ENCODE measurements at places on chromosomes 12 and 14.

- no peak for DNase-seq
These were observed 41.6 kb downstream of the NFKBIA start for GRCh38 chr14:35362911-35363374.

- no peak for DNase-seq
These were observed 153.7 kb downstream of the PCNX1 start for GRCh38 chr14:71060825-71061455.

DNA sequence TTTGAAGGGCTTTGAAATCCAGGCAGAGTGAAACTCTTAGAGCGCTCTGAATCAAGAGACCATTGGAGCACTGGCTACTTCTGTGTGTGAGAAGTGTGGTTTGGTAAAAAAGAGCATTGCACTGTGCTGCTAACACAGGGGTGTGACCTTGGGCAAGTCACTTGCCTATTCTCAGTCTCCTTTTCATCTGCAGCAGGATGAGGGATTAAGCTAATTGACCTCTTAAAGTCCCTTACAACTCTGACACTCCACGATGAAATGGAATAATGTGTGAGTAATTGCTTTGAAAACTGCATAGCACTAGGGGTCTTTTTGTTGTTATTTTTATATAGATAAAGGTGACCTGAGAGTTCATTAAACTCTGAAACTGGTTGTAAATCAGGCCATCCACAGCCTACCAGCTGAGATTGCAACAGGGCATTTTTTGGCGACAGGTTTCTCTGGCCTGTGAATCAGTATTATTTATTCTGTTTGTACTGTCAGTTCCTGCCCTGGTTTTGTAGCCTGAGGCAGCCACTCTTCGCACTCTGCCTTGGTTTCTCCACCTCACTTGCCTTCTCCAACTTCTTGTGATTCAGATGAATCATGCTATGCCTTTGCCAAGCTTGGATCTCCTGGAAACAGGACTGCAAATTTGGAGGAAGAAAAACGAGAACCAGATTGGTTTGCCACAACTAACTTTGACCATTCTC, 159.9 kb upstream of the PARP11 start:
- no peak for DNase-seq

DNA sequence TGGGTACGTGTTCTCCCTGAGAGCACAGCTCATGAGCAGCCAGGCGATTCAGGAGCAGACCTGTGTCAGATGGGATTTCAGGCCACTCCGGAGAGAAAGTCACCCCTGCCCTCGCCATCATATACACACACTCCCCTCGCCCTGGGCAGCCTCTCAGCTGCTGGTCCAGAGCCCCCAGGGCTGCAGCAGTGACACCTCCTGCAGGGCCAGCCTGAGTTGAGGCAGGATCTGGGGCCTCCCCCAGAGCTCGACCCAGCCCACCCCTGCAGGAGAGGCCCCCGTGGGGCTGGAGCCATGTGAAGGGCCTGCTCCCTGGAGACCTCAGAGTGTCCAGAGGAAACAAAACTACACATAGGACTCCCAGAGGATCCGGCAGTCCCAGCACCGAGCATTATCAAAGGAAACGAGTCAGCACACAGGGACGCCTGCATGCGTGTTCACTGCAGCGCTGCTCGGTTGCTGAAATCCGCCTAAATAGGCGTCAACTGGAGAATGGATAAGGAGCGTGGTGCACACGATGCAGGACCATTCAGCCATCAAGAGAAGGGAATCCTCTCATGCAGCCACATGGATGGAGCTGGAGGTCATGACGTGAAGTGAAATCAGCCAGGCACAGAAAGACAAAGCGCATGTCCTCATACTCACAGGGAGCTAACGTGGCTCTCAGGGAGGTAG, 104.0 kb downstream of the TNFAIP2 start:
- no peak for DNase-seq

DNA sequence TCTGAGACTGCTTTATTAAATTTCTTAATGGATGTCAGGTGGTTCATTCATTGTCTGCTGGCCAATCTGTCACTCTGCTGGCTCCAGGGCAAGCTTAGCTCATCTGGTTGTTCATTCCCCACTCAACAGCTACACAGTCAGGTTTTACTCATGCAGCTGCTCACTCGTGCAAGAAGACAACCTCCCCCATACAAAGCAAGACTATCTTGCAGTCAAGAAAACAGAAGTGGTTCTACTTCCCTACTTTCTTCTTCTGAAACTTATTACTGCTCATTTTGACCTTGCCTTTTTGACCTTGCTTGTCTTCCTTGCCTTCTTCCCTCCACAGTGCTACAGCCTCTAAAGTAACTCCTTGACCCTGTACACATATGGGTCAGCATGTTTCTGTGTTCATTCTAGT, 277.9 kb downstream of the SSPN start:
- DNase-seq: no peak

DNA sequence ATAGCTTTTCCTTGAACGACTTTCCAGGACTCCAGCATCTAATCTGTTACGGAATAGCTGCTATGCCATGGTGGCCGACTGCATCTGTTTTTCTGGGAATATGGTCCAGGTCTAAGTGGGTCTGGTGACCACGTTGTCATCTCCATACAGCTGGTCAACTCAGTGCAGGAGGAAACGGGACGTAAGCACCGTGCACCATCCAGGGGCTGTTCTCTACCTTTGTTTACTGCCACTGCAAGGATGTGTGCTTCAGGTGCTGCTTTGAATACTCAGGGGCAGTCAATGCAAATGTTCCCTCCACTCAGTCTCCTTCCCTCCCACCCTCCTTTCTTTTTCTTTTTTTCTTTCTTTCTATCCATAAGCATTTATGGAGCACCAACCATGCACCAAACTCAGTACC, 648.2 kb downstream of the VRK1 start:
- no peak for DNase-seq

DNA sequence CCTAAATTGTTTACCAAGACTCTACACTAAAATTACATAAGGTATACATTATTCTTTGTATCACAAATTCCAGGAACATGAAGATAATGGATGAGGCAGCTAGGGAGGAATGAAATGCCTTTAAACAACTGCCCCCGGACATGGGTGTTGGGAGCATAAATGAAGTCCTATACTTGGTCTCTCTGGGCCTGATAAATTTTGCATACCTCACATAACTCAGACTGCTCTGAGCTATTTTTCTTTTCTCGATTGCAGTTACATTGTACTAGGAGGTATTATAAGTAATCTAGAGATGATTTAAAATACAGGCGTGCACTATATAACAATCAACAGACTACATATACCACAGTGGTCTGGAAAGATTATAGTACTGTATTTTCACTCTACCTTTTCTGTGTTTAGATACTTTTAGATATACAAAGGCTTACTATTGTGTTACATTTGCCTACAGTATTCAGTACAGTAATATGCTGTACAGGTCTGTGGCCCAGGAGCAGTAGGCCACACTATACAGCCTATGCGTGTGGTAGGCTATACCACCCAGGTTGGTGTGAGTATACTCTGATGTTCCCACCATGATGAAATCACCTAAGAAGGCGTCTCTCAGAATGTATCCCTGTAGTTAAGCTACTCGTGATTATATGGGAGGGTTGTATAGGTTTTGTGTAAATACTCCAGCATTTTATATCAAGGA, 14.3 kb downstream of the FNTB start:
- DNase-seq: no peak

DNA sequence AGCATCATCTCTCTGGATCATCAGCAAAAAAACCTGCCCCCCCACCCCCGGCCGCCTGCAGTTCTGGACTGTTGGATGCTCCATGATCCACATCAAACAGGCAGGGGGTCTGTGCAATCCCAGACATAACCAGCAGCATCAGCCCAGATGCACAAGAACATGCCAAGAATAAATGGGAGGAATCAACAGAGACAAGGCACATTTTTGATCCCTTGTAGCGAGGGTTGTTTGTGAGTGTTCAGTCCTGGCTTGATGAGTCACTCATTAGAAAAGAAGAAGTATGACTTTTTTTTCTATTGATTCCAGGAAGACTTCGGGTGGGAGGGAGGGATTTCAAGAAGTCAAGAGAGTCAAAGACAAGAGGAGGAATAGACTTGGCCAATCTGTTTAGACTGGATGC, 244.2 kb downstream of the KSR2 start:
- no peak for DNase-seq

DNA sequence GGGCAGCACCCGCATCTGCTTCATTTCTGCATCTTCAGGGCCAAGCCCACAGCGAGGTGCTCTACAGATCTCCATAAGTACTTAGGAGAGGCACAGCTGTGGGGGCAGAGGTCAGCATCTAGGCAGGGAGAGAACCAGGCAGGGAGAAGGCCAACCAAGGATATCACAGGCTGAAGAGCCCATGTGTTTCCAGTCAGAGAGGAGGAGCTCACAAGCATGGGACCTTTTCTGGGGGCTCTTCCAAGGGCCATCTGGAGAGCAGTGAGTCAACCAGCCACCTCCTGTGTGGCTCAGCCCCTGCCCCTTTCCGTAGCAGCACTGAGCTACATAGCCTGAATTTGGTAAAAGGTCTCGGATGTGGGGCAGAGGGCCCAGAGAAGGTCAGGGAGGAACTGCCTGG, 78.5 kb downstream of the ARL6IP4 start:
- DNase-seq: peak; percentile 63

DNA sequence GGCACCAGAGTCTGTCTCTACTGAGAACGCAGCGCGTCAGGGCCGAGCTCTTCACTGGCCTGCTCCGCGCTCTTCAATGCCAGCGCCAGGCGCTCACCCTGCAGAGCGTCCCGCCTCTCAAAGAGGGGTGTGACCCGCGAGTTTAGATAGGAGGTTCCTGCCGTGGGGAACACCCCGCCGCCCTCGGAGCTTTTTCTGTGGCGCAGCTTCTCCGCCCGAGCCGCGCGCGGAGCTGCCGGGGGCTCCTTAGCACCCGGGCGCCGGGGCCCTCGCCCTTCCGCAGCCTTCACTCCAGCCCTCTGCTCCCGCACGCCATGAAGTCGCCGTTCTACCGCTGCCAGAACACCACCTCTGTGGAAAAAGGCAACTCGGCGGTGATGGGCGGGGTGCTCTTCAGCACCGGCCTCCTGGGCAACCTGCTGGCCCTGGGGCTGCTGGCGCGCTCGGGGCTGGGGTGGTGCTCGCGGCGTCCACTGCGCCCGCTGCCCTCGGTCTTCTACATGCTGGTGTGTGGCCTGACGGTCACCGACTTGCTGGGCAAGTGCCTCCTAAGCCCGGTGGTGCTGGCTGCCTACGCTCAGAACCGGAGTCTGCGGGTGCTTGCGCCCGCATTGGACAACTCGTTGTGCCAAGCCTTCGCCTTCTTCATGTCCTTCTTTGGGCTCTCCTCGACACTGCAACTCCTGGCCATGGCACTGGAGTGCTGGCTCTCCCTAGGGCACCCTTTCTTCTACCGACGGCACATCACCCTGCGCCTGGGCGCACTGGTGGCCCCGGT, at the start of gene PTGDR:
Gene PTGDR, plus strand, starts transcription at position 198 of the 778 bp plus-strand sequence. Its CDS starts 117 bp downstream, at position 315.
- no peak for DNase-seq

DNA sequence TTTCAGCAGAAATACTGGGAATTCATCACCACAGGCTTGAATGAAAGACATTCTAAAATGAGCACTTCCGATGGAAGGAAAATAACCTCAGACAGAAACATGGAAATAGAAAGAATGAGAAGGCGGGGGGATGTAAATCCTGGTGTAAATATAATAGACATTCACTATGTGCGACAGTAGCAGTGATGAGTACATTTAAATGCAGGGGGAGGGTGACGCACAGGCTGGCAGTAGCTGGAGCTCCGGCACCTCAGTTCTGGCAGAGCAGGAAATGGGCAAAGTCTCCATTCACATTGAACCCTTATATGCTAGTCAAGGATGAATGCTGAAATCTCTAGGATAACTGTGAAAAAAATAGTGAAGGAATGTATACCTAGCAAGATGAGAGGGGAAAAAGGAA, 172.7 kb upstream of the C14orf180 start:
- no peak for DNase-seq

GRCh38 chr12:49941556-49942511, 8.7 kb upstream of the AQP2 start:
- no peak for DNase-seq

GRCh38 chr12:113298861-113299545, 35.9 kb downstream of the SLC8B1 start:
- no peak for DNase-seq

- DNase-seq: peak; percentile 14
These were observed 46.9 kb downstream of the DUSP6 start for GRCh38 chr12:89305373-89305772.

DNA sequence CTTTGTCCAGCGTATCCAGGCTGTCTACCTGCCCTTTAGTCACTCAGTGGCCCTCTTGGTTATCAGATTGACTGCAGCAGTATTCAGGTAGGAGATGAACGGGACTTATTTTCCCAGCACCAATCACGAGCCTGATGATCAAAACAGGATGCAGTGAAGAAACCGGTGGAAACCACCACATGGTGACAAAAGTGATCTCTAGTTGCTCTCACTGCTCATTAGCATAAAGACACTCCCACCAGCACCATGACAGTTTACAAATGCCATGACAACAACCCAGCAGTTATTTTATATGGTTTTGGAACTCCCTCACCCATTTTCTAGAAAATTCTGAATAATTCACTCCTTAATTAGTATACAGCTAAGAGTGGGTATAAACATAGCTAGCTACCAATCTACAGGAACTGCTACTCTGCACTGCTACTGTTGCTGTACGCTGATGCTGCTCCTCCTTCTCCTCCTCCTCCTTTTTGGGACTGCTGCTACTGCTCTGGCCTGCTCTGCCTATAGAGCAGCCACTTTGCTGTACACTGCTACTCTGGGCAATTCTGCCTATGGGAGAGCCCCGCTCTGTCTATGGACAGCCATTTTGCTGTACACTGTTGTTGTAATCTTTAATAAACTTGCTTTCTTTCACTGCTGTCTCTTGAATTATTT, 142.5 kb upstream of the SSTR1 start:
- DNase-seq: no peak

DNA sequence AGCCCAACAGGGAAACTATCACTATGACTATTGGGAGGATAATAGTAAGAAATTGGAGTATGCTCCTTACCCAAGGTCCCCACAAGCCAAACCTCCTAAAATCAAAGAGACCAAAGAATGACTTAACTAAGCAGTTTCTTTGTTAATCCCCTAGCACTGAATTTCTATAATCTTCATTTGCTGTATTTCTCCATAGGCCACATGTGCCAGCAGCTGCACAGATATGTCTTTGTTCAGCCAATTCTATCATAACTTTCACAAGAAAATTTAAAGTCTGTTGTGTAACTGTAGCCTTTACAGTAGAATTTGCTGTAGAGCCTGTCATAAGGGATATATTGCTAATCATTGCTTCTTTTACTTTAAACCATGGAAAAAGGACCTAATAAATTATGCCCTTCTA, 104.0 kb downstream of the RIN3 start:
- no peak for DNase-seq

GRCh38 chr12:30026621-30027234, 243.0 kb upstream of the TMTC1 start:
- DNase-seq: no peak

Measured in NCI-H2029 treated with DMSO at 0.1 percent for 48 hours (cell line).